Vagina (tissue), 2 donors: ENCODE measurements at places on chromosomes 5 and 9.
A peak's percentile ranks its signal among the peaks of the same experiment; 100 is the strongest.

DNA sequence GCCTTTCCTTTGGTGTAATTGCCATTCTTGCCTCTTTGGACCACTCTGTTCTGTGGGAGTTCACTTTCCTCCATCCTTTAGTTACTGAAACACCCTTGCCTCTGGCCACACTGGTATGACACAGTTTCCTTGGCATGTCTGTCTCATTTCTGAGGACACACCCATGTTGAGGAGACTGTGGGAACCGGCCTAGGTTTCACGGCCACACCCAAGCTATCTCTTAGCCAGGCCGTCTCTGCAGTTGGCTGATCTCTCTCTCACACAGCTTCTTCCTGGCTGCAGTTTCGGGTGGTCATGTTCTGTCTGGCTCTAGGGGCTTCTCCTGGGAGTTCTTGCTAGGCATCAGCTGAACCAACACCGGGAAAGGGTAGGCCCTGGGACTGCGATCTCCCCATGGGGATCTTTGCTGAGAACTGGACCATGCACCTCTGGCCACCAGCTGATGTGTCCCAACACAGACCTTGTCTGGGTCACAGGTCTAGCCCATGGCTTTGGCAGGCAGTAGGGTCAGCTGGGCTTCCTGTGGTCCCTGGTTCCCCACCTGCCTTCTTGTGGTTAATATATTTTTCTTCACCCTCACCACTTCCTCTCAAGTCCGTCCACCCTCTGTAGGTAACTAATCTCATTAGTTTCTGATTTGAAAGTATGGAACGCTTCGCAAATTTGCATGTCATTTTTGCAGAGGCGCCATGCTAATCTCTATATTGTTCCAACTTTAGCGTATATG, 24.9 kb downstream of the ARHGEF37 start:
- DNase-seq, result no peak

- no peak for DNase-seq
Observed at GRCh38 chr9:16029046-16029615, 476.3 kb downstream of the CCDC171 start.

- DNase-seq, result no peak
Observed at GRCh38 chr9:13661014-13661413, 381.5 kb upstream of the MPDZ start.

GRCh38 chr9:129008986-129009583, 19.0 kb downstream of the SH3GLB2 start:
- no peak for DNase-seq

GRCh38 chr9:91483189-91483691, 59.6 kb upstream of the NFIL3 start:
- no peak for DNase-seq

DNA sequence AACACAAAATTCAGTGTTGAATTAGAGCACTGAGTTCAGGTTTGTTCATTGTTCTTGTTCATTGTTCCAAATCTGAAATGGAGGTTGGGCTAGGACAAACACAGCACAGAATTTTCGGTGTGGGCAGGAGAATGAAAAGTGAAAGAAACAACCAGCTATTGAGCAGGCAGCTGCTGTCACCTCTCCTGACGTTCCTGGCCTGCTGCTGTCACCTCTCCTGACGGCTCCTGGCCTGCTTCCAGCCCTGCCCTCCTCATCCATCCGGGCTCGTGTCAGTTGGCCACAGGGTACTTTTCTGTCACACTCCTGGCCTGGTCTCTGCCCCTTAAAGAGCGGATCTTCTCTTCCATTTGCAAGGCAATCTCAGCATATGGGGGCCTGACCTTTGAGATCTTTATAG, 45.2 kb upstream of the CKMT2 start:
- no peak for DNase-seq

GRCh38 chr5:143338658-143339366, 64.7 kb downstream of the NR3C1 start:
- DNase-seq, result no peak

GRCh38 chr5:7622498-7622897, 226.6 kb downstream of the ADCY2 start:
- no peak for DNase-seq

DNA sequence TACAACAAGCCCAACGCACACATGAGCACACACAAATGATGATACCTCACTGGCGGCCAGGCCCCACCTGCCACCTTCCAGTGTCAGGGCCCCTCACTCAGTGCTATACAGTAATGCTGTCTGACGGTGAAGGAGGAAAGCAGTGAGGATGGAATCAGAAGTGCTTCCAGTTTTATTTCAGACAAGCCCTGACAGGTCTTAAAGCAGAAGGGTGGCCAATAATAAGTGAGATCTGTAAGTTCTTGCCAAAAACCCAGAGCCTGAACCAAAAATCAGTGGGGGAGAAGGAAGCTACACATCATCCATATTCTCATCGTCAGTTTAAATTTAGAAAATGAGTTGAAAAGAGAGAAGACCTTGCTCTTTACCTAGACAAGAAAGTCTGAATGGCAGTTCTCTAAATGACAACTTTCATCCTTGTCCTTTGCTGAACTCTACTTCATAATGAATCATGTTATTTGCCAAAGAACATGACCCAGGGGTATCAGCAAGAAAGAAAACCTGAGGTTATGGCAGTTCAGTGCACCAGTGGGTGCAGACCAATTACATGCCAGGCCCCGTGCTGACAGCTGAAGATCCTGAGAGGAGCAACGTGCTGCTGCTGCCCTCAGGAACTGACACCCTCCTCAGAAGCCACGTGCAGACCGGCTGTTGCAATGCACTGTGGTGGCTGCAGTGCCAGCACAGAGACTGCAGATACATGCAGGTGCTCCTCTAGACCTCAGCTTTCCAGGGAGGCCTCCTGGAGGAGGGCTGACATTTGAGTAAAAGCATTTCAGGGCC, 118.7 kb downstream of the DROSHA start:
- no peak for DNase-seq

- DNase-seq, result peak; percentile 80
Observed at GRCh38 chr5:132251220-132251725, 6.2 kb upstream of the PDLIM4 start.

- DNase-seq, result no peak
Observed at GRCh38 chr5:9196403-9197227, 349.3 kb downstream of the SEMA5A start.

DNA sequence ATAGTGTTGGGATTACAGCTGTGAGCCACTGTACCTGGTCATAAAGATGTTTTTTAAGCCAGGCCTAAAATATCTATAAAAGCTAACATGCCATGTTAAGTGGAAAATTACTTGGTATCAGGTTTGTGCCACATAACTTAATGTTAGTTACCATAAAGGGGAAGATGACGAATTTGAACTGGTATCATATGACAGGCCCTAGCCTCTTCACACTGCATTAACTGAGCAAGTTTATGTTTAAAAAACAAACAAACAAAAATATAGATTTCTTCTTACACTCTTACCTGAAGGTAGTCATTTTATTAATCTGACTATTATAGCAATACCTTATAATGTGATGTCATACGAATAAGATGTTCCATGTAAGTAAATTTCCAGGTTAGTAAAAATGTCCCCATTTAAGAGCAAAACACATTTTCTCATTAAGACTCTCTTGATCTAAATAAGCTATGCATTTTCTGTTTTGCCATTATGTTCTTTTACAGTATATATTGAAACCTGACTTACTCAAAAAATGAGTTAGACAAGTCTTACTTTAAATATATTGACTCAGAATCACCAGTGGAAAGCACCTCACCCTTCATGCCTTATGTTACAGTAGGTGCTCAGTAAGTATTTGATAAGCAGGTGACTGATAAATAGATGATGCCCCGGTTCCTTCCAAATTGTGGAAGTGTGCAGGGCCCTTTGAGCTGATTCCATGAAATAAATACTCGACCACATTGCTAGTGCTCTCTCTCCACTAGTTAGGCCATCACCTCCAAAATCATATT, 125.4 kb downstream of the CDC42SE2 start:
- DNase-seq, result no peak

- no peak for DNase-seq
Observed at GRCh38 chr5:68367717-68368116, 152.2 kb downstream of the PIK3R1 start.

GRCh38 chr9:16150501-16150900, 597.7 kb downstream of the CCDC171 start:
- DNase-seq, result no peak

DNA sequence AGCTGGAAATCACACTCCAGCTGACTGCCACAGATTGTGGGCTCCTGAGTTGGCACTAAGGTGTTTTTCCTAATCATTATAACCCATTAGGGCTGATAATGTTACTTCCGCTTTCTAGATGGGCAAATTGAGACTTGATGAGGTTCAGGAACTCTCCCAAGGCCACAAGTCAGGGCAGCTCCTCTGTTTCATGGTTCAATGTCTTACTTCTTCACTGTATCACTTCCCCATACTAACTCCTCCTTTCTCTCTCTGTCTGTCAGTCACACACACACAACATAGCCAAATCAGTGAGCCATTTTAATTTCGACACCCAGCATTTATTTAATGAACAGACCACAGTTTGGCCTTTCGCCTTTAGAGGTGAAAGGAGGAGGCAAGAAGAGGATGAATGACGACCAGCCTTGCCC, 17.8 kb upstream of the TRAF1 start:
- DNase-seq, result no peak

GRCh38 chr5:116507941-116508655, 66.5 kb downstream of the SEMA6A start:
- no peak for DNase-seq

GRCh38 chr9:131178382-131178781, 53.0 kb downstream of the NUP214 start:
- no peak for DNase-seq

DNA sequence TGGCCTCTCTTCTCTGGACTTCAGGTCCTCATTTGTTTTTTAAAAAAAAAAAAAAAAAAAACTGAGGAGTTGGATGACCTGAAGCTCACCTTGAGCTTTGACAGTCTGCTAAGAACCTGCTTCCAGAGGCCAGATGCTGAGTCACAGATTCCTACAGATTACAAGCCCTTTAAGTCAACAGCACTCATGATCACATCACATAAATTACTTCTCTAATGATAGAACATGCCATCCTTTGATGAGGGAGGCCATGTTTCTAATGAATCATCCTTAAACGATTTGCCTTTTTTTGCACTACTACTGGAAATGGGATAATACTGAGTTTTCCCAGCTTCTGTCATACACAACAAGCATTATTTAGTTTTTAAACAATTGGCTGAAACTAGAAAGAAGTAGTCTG, 34.2 kb upstream of the MYOT start:
- DNase-seq, result no peak

- DNase-seq, result no peak
Observed at GRCh38 chr5:81575924-81576323, 175.0 kb downstream of the SSBP2 start.

DNA sequence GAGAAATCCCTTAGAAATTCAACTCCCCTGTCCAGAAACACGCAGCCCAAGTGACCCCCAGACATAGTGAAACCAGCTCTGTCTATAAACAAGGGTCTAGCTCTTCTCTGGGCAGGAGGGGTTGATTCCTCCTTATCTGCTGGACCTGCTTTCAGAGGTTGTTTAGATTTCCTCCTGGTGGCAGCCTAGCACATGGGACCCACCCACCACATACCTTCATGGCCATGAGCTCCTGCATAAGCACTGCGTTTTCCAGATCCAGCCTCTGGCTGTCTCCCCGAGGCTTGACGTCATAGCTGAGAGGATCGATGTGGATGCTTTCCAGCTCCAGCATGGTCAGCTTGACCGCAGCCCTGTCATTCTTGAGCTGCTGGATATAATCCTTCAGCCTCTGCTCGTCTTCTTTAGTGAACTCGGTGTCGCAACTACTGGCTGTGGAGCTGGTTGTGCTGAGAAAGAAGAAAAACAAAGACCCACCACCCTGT, 77.0 kb downstream of the DCP2 start:
- no peak for DNase-seq
